MG63 (cell line): ENCODE measurements at places on chromosomes 12 and 14.

DNA sequence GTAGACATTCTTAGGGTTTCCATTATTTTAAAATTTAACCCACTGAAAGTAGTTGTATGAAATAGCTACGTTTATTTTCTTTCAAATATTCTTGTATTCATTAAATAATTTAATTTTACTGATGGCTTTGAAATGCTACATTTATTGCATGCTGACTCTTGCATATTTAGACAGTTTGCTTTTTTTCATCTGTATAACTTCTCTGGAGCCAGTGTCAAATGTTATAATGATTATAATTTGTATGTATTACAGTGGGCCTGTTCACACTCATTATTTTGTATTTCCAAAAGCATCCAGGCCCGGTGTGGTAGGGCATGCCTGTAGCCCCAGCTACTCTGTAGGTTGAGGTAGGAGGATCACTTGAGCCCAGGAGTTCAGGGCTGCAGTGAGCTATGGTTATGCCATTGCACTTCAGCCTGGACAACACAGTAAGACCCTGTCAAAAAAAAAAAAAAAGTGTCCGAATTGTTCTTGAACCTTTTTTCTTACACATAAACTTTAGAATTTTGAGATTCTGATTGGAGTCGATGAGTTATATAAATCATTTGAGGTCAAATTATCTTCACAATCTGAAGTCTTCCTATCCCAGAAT lies 905 bp downstream of the ZNF84 start:
- DNase-seq, result no peak

GRCh38 chr12:19131025-19131444 lies 1.5 kb downstream of the PLEKHA5 start:
- DNase-seq, result peak; percentile 33

DNA sequence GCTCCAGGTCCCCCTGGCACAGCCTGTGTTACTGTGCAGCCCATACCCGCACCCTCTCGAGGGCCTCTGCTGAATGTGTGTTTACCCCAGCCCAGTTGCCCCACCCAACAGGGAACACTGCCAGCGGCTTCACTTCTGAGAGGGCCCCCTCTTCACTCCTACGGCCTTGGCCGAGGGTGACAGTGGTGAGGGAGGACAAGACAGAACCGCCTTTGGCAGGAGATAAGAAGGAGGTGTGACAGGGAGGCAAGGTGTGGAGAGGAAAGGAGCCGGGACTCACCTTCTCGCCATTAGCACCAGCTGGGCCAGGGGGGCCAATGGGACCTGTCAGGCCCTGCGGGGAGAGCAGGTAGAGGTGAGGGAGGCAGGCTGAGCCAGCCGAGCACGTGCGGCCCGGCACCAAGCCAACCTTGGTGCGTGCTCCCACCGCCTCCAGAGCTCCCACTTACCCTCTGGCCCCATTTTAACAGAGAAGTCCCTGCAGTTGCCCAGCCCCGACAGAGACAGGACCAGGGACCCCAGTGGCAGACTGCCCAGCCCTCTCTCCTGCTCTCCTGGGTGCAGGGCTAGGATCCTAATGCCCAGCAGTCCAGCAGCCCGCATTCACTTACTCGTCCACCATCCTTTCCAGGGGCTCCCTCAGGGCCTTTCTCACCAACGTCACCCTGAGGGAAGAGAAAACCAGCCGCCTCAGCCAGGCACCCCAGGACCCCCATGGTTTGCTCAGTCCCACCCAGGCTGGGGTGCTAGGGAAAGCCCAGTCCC lies 18.3 kb downstream of the TMEM106C start:
- DNase-seq, result no peak

DNA sequence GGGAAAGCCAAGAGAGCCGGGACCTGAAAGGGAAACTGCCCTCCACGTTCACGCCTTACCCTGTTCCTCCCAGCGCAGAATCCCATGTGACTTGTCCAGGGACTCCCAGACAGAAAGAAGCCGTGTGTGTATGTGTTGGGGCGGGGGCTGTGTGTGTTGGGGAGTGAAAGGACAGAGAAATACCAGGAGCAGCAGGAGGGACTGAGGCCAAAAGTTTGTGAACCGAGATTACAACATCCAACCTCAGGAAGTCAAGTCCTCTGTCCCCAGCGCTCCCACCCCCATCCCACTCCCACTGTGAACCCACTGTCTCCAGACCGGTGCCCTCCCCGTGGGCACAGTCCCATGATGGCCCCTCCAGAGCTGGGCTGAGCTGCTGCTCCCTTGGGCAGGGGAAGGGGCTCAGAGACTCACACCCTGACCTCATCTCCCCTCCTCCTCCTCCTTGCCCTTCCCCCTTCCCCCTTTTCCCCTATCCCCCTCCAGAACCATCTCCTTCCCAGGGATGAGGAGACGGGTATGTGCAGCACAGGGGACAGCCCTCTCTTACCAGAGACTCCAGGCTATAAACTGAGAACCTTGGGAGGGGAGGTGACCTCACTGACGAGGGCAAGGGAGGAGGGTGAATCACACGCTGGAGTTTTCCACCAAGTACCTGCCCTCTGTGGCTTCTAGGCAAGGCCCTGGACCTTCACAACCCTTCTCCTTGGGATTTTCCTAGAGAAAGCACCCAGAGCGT lies at the start of gene SLC6A12:
SLC6A12 (minus strand) TSS at position 155 of the 739 bp plus-strand sequence. CDS start 4,171 bp downstream, outside the sequence.
- DNase-seq, result no peak

GRCh38 chr14:32169191-32169590 lies 32.7 kb upstream of the RNU6-7 start:
- no peak for DNase-seq

GRCh38 chr12:93578221-93578620 lies 5.7 kb downstream of the SOCS2 start:
- DNase-seq, result no peak

- no peak for DNase-seq
Measured at GRCh38 chr12:69430942-69431590, 39.1 kb upstream of the FRS2 start.

DNA sequence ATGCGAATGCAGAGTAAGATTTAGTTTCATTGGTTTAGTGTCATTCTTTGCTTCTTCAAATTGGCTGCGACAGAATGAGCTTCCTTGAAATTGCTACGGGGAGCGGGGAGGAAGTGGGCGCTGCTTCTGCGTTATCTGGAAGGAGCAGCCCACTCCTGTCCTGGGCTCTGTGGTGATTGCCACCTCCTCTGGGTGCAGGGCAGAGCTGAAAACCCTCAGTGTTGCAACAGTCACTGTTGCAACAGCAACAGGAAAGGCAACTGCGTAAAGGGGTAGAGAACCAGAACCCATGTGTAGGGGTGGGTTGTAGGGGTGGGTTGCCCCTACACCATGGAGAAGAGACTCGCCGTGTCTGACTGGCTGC lies 57.7 kb downstream of the MAX start:
- DNase-seq, result no peak

GRCh38 chr12:129564768-129565167 lies 339.1 kb downstream of the TMEM132D start:
- no peak for DNase-seq

DNA sequence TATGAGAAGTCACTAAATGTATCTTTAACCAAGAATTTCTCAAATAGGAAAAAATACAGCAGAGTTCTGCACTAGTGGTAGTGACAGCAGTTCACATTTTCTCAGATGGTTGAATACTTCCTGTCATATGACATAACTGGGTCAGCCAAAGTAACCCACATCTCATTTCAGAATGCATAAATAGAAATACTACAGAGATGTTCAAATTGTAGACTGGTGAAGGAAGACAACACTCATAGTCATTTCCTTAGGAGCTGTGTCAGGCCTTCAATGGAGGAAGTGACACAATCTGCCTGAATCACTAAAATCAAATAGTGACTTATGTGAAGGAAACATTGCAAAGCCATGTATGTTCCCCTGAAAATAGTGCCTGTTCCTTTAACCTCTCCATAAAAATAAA lies 32.4 kb downstream of the FERMT2 start:
- no peak for DNase-seq

- peak; percentile 61 for DNase-seq
Measured at GRCh38 chr12:5965950-5966383, 20.9 kb upstream of the ANO2 start.

DNA sequence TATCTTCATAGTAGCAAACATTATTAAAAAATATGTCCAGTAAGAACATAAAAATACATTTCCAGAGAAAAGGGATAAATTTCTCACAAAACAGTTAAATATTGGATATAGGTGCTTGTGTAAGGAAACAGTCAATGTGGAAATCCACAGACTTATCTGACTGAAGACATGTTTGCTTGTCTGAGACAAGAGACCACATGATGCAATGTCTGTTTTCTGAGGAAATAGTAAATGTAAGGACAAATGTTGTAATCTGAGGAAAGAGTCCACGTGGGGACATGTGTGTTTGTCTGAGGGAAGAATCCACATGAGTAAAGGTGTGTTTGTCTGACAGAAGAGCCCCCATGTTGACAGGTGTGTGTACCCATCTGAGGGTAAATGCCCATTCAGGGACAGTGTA lies 1093.2 kb downstream of the TMEM121 start:
- no peak for DNase-seq

DNA sequence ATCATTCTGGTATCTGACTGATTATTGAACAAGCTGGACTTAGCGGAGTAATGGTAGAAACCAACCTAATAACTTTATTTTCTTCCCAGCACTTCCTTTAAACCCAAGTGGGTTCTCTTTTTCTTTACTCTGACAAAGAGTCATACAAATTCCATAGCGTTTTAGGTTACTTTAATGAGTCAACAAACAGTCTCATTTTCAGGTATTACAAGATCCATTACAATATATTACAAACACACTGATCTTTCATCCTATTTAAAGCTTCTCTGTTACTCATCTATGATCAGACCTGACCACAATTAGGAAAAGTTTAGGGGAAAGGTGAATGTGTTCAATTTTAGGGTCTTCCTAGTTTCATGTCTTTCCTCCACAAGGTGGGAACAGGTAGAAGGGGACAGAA lies 39.4 kb upstream of the PTPRQ start:
- DNase-seq, result no peak

DNA sequence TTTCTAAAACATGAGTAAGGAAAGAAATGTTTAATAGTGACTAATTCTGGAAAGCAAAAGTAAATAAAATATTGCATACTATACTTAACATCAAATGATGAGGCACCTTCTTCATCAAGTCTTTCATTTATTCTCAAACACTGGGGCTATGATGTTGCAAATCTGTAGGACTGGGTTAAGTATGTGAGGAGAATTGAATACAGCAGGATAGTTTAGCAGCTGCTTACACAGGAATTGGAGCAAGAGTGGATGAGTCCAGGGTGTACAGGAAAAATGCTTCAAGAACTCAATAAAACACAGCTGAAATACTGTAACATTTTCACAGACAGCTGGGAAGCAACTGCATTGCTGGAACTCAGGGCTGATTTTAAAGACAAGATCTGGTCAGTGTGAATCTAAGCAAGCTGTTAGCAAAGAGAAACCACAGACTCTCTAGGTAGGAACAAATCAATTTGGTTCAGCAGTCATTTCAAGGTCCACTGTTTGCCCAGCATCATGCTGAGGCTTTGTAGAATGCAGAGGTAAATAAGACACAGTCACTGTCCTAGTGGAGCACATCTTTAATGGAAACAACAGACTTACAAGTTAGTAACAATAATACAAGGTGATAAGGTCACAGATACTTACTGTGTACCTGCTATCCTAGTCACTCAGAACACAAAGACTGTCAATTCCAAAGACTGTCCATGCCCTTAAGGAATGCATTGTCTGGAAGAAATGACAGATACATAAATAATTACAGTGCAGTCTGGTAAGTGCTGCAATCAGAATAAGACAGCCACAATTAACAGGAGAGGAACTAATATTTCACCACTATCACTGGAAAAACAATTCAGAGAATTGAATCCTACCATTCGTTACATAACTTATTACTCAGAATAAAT lies 96.8 kb upstream of the DACT1 start:
- DNase-seq, result no peak

GRCh38 chr12:58395470-58395869 lies 454.1 kb downstream of the ATP23 start:
- no peak for DNase-seq

DNA sequence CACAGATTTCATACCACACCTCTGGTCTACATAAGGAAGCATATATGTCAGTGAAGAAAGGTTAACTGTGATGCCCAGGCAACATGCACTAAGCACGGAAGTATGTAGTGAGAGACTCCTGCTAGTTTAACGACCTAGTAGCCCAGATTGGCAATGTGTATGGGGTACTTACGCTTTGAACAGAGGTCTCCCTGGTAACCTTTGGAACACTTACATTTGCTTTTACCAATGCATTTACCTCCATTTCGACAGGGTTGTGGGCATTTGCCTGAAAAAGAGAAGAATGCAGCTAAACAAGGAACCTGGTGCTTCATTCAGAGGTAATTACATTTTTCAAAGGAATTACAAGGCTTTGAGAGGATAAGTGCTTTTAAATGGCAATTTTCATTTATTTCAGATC lies 65.2 kb downstream of the WIF1 start:
- DNase-seq, result no peak

GRCh38 chr12:77768558-77768957 lies 62.1 kb upstream of the NAV3 start:
- no peak for DNase-seq

GRCh38 chr14:61661471-61662400 lies 33.6 kb upstream of the HIF1A start:
- DNase-seq, result no peak

DNA sequence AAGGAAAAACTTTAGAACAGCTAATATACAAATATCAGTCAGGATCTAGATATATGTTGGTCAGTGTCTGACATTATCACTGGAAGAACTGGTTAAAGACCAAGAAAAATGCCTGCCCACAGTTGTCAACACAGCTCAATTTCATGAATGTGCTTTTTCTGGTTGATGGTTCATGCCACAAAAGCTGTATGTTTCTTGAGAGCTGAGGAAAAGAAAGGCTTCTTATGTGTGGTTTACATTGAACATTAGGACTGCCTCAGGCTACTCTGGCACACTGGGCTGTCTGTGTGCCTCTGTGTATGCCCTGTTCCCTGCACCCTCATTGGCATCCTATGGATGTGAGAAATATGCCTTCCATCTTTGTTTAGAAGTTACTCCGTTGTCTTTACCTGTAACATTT lies 218.8 kb upstream of the RGS6 start:
- DNase-seq, result no peak

DNA sequence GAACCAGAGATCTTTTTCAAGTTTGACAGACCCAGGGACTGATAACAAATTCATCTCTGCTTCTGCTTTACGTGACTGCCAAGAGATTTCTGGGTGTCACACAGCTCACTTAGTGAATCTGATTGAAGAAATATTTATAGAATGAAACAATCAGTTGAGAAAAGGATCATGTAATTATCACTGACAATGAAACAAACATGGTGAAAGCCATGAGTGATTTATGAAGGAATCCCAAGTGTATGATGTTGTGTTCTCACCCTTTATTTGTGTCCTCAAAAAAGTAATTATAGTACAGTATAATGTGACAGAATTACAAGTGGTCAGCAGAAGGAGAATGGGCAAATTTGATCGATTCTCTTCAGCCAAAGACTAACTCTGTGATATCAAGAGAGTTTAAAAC lies 177.3 kb downstream of the BMP4 start:
- DNase-seq, result no peak

GRCh38 chr14:99035712-99036610 lies 236.0 kb downstream of the BCL11B start:
- peak; percentile 95 for DNase-seq

GRCh38 chr12:107480836-107481608 lies 204.6 kb upstream of the PWP1 start:
- no peak for DNase-seq
